SW 1271 (cell line): ENCODE measurements at places on chromosomes 3 and 15.

GRCh38 chr3:145182196-145182911 lies 978.6 kb downstream of the PLOD2 start:
- DNase-seq: no peak

DNA sequence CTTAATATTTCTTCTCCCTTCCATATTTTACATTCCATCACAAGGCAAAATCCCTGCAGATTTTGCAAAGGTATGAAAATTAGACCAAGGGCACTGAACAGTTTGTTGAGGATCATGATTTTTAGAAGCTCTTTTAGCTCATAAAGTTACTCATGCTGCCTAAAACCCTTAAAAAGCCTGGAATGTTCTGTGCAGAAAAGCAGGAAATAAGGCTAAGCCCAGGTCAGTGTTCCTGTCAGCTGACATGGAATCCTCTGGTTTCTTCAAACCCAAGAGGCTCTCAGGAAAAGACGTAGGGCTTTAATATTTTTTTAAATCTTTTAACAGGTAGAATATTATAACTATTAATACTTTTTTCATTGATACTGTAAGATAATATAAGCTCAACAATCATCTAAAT lies 8.2 kb downstream of the CBLB start:
- DNase-seq: no peak

GRCh38 chr15:74869372-74869725 lies 3.8 kb downstream of the SCAMP2 start:
- no peak for DNase-seq

DNA sequence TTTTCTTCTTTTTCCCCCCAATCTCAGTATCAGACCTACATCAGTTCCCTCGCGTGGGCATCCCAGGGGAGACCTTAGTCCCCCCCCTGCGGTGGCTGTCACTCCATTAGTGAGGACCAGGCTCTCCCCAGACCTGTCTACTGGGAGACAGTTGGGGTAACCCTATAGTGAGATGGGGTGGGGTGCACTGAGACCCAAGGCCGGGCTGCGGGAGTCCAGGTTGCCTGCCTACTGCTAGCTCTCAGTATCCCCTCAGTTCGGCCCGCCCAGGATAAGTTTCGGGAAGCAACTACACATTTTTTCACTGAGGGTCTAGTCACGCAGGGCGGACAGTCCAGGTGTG lies 671 bp upstream of the DCUN1D1 start:
- DNase-seq: no peak

GRCh38 chr3:53038679-53039375 lies 7.0 kb downstream of the SFMBT1 start:
- DNase-seq: no peak

- no peak for DNase-seq
Measured at GRCh38 chr3:148772835-148773234, 54.8 kb upstream of the CPB1 start.

- DNase-seq: peak; percentile 97
Measured at GRCh38 chr15:98896802-98897732, 110.5 kb downstream of the PGPEP1L start.

GRCh38 chr15:63392361-63393009 lies 10.8 kb upstream of the CA12 start:
- DNase-seq: no peak

GRCh38 chr15:57503051-57503702 lies 88.5 kb upstream of the MYZAP start:
- no peak for DNase-seq

- no peak for DNase-seq
Measured at GRCh38 chr3:196741249-196741889, 1.7 kb downstream of the PAK2 start.

DNA sequence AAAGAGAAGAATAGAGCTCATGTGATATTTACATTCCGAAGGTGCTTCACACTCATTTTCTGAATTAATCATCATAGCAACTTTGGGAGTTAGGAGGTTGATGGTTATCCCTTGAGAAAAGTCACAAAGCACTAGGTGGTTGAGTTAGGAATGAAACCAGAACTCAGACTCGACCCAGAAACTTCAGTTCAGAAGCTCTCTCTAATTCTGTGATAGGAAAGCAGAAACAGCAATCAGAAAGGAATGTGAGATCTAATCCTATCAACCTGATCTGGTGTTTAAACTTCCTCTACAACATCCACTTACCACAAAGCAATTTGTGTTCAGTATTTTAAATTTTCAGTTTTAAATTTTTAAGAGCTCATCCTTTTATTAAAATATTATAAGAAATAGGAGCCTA lies 211.2 kb downstream of the CNTN3 start:
- DNase-seq: no peak

GRCh38 chr15:60647246-60647645 lies 168.3 kb upstream of the ICE2 start:
- DNase-seq: no peak

DNA sequence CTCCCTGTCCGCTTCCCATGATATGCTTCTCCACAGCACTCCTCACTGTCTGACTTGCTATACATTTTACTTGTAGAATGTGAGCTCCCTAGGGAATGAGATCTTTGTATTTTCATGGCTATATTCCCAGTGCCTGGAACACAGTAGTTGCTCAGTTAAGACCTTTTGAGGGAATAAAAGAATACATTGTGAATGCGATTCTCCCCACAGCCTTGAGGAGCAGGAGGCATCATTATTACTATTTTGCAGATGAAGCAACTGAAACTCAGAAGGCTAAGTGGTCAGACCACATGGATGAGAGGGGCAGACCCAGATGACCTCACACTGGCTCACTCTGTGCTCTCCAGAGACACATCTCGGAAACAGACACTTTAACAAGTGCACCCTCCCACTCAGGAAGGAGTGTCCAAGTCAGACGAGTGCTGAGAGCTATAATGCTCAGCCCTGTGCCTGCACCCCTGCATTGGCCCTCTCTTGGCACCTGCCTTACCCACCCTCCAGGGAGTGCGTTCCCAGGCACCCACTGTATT lies 46.8 kb downstream of the SST start:
- no peak for DNase-seq

- DNase-seq: no peak
Measured at GRCh38 chr3:31132132-31132769, 237.8 kb upstream of the GADL1 start.

DNA sequence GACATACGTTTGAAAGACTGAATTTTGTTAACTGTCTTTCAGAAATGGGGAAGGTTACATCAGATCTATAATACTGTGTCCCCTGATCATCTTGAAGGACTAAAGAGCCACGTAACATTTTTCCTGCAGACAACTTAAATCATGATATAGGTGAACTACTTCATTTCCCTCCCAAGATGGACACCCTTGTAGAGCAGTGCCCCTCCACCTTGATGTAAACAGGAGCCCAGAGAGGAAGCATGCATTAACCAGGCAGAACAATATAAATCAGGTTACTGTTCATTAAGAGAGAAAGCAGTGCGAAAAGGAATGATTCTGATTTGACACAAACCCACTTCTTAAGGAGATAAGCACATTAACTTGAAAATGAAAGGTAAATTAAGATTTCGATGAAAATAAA lies 36.1 kb downstream of the USP3 start:
- DNase-seq: no peak

GRCh38 chr3:13012221-13012691 lies 61.0 kb downstream of the IQSEC1 start:
- no peak for DNase-seq

GRCh38 chr15:85422607-85423006 lies 42.2 kb downstream of the AKAP13 start:
- DNase-seq: no peak

GRCh38 chr15:89586651-89587050 lies 11.4 kb downstream of the TICRR start:
- no peak for DNase-seq

GRCh38 chr15:70160267-70160666 lies 62.5 kb upstream of the TLE3 start:
- peak; percentile 11 for DNase-seq

GRCh38 chr15:51195459-51195858 lies 100.8 kb upstream of the TNFAIP8L3 start:
- DNase-seq: no peak

DNA sequence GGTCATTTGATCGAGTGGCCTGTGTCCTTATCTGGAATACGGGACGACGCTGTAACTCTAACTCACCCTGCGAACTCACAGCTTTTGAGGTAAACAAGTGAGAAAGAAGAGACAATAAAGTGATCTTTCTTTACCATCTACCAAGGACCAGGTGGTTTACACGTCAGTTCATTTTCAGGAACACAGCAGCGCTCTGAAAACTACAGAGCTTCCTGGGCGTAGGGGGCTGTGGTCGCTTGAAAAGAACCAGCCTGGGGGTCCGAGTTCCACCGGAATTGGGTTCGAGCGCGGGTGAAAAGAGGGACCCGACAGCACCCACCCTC lies 357 bp downstream of the KIAA1143 start:
- DNase-seq: no peak

DNA sequence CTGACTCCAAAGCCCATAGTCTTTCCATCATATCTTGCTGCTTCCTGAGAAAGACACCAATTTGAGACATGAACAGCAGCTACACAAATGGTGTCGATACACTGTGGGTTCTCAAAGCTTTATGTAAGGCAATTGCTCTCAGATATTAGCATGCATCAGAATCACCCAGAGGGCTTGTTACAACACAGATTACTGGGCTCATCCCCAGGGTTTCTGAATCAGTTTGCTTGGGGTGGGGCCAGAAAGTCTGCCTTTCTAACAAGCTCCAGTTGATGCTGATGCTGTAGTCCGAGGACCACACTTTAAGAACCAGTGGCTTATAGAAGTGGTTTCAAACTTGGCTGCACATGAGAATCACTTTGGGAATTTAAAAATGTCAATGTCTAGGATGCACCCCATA lies 86.5 kb downstream of the SEMA6D start:
- no peak for DNase-seq

DNA sequence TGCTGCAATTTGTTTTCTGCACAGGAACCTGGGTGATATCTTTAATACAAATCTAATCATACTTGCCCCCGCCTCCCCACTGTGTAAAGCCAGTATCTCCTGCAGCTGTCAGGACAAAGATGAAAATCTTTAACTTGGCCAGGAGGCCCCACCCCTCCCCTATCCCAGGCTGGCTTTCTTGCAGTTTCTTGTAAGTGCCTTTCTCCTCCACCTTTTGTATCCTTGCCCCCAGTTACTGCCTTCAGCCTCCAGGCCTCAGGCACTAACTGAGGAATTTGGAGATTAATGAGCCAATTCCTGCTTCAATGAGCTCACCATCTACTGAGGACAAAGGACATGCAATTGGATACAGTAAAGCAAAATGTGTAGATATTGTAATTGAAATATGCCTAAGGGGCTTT lies 6.5 kb downstream of the GCSAM start:
- no peak for DNase-seq

DNA sequence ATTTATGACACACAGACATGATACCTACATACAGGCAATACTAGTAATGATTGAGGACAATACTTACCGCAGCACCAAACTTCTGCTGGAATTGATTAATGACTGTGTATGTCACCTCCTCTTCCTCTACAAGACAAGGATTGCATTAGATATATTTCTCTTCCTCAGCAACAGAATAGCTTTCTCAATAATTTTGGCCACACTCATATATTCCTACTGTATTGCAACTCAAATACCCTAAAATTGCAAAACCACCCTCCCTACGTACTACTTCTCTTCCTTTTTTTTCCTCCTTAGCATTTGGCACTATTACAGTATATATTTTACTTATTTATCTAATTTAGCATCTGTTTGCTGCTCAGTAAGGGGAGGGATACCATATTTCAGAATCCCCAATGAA lies 14.8 kb downstream of the EXD1 start:
- no peak for DNase-seq

- DNase-seq: no peak
Measured at GRCh38 chr15:80578206-80578595, 116.9 kb upstream of the ABHD17C start.

DNA sequence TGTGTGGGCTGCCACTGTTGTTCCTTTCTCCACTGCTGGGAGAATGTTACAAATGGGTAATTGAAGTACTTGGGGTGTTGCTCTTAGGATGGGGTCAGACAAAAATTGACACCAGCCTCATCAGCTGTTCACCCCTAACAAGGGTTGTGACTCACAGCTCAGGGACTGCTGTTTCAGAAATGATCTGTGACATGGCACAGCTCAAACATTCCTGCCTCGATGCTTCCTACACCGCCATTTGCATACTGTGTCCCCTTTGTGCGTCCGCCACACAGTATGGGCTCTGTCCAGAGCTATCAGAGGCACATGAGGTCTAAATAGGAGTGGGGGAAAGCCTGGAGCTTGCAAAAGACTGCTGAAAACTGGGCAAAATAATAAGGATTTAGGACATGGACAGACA lies 43.9 kb downstream of the CCNL1 start:
- no peak for DNase-seq

GRCh38 chr3:195900436-195901355 lies 7.7 kb downstream of the TNK2 start:
- no peak for DNase-seq

GRCh38 chr3:193554811-193555210 lies at the start of gene ATP13A4:
Gene ATP13A4, minus strand, starts transcription at chr3:193554895. Its CDS starts 96 bp downstream, at chr3:193554799.
- no peak for DNase-seq

GRCh38 chr3:140420621-140421357 lies 257.1 kb upstream of the TRIM42 start:
- no peak for DNase-seq

- DNase-seq: no peak
Measured at GRCh38 chr3:141754032-141754431, 9.2 kb upstream of the GRK7 start.

DNA sequence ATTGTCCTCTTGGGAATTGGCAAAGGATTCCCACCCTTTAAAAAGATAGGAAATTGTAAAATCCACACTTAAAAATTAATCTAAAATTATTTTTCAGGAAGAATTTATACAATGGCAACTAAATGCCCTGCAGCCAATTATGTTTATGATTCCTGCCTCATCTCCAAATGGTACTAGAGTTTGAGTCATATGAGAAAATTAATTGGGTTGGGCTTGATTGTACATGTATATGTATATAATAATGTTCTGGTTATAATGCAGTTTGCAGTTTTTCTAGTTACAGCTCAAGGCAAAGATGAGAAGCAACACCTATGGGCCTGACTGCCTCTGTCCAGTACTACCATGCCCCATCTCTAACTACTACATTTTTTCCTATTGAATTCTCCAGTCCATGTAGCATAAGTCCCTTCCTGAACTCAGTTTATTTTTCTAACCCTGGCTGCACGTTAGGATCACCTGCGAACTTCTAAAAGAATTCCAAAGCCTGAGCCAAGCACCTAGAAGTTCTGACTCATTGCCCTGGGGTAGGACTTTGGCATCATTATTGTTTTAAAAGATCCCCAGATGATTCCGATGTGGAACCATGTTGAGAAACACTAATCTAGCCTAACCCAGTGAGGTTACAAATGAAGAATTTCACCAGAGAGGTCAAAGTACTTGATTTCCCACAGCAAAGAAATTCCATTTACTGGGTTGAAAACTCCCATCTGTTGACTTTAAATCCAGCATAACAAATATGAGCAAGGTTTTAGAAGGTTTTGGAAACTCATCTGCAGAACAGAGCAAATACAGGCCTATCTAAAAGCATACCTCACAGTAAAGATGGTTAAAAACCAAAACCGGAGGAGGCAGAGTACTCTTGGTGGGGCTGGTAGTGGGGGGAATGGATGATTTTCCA lies 19.4 kb downstream of the TGFBR2 start:
- no peak for DNase-seq
